ENCODE measurements at places on chromosomes 5 and 9.

GRCh38 chr9:126401107-126401506, 74.5 kb downstream of the MVB12B start:
- ATAC-seq, result no peak

GRCh38 chr9:69888856-69889585, 68.4 kb downstream of the CFAP95 start:
- ATAC-seq, result no peak

- ATAC-seq, result no peak
Measured at GRCh38 chr5:180333661-180334060, 19.5 kb downstream of the GFPT2 start.

- ATAC-seq, result peak; percentile 21
Measured at GRCh38 chr5:10330511-10331230, 22.8 kb upstream of the MARCHF6 start.

GRCh38 chr5:141084487-141084989, 9.9 kb upstream of the PCDHB2 start:
- peak; percentile 62 for ATAC-seq

DNA sequence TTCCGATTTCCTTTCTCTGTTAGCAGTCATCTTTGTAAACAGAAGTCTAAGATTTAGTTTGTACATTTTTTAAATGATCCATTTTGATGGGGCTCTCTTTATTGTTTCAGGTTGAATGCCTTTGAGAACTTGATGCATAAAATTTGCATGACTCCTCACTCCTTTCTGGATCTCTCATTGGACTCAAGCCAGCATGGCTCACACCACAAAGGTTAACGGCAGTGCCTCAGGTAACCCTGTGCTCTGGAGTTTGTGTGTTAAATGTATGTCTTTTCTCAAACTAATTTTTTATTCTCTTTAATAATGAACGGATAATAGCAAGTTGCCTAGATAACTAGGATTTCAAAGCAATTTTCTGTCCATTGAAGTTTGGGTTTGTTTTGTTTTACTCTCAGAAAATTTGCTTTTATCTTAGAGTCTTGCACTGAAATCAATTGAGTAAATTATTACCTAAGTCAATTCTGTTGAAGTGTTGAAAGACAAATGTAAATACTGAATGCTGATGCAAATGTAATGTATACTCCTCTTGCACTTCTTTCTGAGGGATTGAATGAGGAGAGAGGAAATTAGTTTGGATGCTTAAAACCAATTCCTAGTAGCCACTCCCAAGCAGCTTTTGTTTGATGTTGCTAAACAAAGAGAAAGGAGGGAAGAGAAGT, 164.6 kb upstream of the DMRT1 start:
- no peak for ATAC-seq

- ATAC-seq, result no peak
Measured at GRCh38 chr5:45454114-45454513, 242.1 kb downstream of the HCN1 start.

DNA sequence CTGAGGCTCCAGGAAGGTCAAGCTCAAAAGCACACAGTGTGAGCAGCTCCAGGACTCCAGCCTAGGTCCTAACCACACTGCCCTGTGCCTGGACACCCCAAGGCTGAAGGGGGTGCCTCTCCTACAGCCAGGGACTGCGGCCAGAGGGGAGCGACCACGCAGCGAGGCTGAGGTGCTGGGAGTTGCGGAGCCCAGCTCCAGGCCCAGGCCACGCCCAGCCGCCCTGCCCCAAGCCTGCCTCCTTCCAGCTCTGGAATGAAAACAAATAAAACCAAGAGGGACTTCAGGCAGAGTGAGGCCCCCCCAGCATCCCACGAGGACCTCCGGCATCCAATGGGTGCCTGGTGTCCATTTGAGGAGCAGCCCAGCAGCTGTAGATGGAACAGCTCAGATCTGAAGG, 15.2 kb downstream of the VAV2 start:
- no peak for ATAC-seq

- peak; percentile 63 for ATAC-seq
Measured at GRCh38 chr5:44048276-44048984, 340.8 kb downstream of the FGF10 start.

- no peak for ATAC-seq
Measured at GRCh38 chr5:51225789-51226742, 157.2 kb upstream of the ISL1 start.

DNA sequence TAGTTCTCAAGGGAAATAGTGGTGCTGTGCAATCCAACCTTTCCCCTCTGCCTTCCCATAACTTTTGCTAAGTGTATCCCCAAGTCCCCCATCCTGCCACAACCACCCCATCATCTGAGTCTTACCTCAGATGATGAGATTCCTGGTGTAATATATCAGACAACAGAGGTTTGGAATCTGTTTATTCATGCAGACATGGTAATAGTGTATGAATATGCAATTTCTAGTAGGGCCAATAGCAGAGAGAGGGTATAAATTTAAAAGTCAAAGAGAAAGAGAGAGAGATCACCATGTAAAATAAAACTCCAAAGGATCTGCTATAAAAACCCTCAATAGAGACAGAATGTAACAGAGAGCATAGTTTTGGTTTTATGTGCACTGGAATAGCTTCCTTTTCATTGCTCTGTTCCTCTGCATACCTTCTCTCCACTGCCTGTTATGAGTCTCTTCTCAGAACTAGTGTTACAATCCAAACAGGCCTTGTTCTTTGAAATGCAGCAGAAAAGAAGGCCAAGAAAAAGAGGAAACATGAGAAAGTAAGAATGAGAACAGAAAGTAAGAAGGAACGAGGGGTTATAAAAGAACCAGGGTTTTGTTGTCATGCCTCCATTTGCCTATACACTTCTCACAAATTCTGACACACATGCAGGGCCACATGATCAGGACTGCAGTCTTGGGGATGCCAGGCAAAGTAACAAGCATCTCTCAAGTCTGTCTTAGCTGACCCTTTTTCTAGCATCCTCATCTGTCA, 278.0 kb downstream of the CETN3 start:
- ATAC-seq, result peak; percentile 14

DNA sequence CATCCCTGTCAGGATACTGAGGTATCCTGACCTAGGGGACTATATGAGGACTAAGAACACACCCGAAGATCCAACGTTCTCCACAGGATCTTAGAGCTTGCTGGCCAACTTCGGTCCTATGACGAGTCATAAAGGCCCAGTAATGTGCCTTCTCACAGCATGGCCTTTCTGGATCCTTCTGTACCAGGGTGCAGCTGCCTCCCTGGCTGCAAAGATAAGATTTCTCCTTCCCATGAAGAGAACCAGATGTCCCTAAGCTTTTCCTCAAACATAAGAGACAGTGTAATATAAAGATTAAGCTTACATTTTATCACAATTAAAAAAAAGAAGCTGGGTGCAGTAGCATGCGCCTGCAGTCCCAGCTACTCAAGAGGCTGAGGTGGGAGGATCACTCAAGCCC, 18.3 kb downstream of the EPB41L4B start:
- ATAC-seq, result no peak
